ENCODE measurements at places on chromosomes 6 and 20.

GRCh38 chr20:38210741-38211140, 45.7 kb upstream of the TGM2 start:
- no peak for DNase-seq

GRCh38 chr20:21437816-21438215, 40.5 kb upstream of the NKX2-4 start:
- no peak for DNase-seq

- DNase-seq, result peak; percentile 49
These were observed 7.8 kb downstream of the KCNG1 start for GRCh38 chr20:51014797-51015722.

GRCh38 chr6:128617285-128617684, 96.9 kb upstream of the PTPRK start:
- no peak for DNase-seq

DNA sequence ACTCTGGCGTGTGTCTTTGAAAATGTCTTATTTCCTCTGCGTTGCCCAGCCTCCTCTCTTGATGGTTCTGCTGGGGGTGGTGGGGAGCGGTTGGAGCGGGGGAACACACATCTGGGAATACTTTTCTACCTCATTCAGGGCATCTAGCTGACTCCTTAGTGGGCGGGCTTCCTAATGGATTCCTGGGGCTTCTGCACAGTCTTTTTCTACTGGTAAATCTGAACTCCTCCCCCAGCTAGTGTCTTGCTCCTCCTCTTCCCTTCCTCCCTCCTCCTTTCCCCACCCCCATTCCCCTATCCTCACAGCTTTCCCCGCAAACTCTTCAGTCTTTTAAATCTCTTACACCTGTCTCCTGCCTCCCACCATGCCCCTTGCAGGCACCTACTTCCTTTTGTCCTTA, 74.4 kb downstream of the PRL start:
- no peak for DNase-seq

- DNase-seq, result no peak
These were observed 1.8 kb upstream of the CLVS2 start for GRCh38 chr6:122994256-122994655.

Data from inflammatory macrophage (primary cell).